Effector memory CD4-positive, alpha-beta T cell (primary cell): ENCODE measurements at places on chromosomes 7 and 10.

DNA sequence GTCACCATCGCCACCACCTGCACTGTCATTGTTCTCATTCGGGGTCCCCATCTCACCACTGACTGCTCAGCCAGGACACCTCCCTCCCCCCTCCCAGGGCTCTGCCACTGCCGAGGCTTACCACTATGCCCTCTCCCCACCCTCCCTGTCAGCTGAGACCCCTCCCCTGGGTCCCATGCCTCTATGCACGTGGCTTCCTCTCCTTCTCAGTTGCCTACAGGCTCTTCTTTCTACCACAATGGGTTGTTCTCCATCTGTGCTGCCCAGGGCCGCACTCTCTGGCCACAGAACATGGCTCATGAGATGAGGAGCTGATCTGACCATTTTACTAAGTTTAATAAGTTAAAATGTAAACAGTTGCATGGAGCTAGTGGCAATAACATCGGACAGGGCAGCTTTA, 16.1 kb upstream of the EN2 start:
- no peaks in the 10 kb centered on the region for H3K27me3 ChIP-seq
- no peak overlapping the region for H3K4me3 ChIP-seq
- H3K36me3 ChIP-seq: no peaks in the 10 kb centered on the region
- H3K27ac ChIP-seq: no peak overlapping the region

DNA sequence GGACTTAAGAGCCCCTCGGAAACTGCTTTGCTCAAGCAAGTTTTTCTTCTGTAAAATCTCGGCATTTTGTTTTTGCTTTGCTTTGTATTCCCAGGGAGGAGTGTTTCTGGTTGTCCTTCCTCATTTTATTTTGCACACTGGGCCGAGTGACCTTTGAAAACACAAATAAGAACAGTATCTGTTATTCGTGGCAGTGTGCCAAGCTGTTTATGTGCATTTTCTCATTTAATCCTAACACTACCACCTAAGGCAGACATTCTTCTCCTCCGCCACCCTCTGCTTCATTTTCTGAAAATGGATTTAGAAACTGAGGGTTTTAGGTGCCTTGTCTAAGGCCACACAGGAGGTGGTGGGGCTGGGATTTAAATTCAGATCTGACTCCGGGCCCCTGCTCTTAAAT, 218.5 kb downstream of the TCF7L2 start:
- no peaks in the 10 kb centered on the region for H3K27me3 ChIP-seq
- H3K4me1 ChIP-seq: no peaks in the 10 kb centered on the region
- no peak for DNase-seq
- H3K27ac ChIP-seq: no peak overlapping the region
- H3K4me3 ChIP-seq: no peak overlapping the region

DNA sequence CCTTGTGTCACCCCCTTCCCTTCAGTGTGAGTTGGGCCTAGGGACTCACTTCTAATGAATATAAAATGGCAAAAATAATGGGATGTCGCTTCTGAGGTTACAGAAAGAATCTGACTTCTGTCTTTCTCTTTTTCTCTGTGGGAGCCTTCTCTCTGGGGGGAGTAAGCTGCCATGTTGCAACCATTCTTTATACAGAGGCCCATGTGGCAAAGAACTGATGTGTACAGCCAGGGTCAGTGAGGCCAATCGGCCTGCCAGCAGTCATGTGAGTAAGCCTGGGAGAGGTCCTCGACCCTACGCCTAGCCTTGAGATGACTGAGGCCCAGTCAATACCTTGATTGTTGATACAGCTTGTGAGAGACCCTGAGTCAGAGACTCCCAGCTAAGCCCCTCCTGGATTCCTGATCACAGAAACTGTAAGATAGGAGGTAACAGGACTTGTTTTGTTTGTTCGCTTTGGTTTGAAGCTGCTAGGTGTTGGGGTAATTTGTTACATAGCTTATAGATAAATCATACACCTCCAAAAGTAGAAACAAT, 1.7 kb downstream of the TCAF1 start:
- DNase-seq: no peak
- no peaks in the 10 kb centered on the region for H3K27me3 ChIP-seq

DNA sequence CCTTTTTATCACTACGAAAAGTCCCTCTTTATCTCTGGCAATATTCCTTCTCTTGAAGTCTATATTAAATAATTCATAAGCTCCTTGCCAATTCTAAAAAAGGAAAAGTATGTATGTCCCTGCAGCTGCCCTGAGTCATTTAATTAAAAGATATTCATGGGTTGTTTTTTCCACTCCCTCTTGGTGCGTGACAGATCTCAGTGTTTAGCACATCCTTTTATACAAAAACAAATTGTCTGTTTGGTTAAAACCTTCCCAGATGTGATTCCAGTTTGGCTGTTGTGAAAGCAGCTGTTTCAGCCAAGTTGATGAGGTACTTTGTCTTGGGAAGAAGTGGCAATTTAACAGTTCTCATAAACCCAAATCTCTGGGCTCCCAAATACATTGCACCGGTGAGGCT, 33.8 kb upstream of the PRLHR start:
- DNase-seq: no peak
- no peaks in the 10 kb centered on the region for H3K4me1 ChIP-seq
- H3K4me3 ChIP-seq: no peak overlapping the region
- H3K27ac ChIP-seq: no peak overlapping the region
- H3K27me3 ChIP-seq: no peaks in the 10 kb centered on the region

GRCh38 chr7:101163279-101164070, 1.9 kb downstream of the VGF start:
- peaks cover 64% of the 10 kb centered on the region for H3K27me3 ChIP-seq
- H3K27ac ChIP-seq: no peak overlapping the region
- peaks cover 7% of the 10 kb centered on the region for H3K36me3 ChIP-seq
- peaks cover 39% of the 10 kb centered on the region for H3K4me1 ChIP-seq

DNA sequence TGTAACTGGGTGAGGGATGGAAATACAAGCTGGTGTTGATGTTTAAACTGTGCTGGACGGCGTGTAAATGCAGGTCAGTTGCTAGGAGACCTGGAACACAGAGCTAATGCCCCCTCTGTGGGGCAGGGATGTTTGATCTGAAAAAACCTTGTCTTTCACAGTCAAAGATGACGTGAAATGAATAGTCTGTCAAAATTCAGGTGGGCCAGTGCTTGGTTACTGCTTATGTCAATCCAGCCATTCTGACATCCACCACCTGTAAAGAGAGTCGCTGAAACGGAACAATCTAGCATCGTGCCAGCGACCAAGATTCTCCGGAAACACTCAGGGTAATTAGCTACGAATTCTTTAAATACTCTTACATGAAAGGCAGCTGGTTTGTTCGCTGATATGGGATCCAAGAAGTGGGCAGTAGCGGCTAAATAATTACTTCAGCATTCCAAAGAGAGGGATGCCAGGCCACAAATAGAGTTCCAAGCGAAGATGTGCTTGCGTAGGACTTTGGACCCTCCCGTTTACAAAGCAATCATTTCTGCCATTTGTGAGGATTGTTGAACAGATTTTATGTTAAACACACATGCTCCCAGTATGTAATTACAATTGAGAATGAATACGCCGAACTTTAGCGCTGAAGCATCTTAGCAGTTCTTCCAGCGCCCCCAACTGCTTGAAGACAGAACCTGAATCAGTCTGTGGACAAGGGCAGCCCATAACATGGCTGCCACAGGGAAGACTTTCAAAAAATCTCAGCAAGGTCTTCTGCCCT, 7.3 kb upstream of the ASB4 start:
- H3K36me3 ChIP-seq: no peaks in the 10 kb centered on the region
- no peak overlapping the region for H3K27ac ChIP-seq

DNA sequence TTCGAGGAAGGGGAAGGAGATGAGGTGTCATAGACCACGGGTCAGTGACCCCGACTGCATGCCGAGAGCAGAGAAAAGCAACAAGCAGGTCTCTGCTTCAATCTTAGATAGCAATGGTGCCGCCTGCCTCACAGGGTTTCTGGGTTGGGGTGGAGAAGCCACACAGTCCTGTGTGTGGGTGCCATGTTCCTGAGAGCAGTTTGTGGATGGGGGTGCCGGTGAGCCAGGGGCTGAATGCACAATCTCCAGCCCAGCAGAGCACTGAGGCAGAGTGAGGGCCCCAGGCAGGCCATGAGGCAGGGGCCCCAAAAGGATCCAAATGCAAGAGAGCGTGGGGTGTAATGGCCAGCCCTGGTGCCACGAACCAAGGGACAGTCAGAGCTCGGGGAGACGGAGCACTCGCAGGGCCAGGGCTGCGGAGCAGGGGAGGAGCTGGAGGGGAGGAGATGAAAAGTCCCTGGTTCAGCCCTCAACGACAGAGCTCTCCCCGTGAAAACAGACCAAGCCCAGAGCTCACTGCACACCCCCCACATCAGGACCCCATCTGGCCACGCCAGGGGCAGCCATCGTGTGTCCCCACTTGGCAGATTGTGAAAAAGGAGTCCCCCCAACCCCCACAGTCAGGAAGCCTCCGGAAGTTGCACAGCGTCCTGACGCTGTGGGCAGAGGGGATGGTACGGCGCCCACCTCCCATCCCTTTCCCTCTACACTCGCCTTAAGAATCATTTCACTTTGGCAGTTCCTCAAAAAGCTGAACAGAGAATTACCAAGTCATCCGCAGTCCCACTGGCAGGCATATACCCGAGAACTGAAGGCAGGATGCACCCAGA, 19.9 kb downstream of the WDR86 start:
- H3K4me1 ChIP-seq: no peaks in the 10 kb centered on the region
- no peaks in the 10 kb centered on the region for H3K36me3 ChIP-seq
- no peaks in the 10 kb centered on the region for H3K27me3 ChIP-seq
- H3K27ac ChIP-seq: no peak overlapping the region

GRCh38 chr7:155756322-155756721, 55.9 kb downstream of the SHH start:
- no peak overlapping the region for H3K27ac ChIP-seq
- H3K36me3 ChIP-seq: peaks cover 21% of the 10 kb centered on the region
- H3K27me3 ChIP-seq: no peaks in the 10 kb centered on the region
- no peaks in the 10 kb centered on the region for H3K4me1 ChIP-seq
- DNase-seq: no peak

DNA sequence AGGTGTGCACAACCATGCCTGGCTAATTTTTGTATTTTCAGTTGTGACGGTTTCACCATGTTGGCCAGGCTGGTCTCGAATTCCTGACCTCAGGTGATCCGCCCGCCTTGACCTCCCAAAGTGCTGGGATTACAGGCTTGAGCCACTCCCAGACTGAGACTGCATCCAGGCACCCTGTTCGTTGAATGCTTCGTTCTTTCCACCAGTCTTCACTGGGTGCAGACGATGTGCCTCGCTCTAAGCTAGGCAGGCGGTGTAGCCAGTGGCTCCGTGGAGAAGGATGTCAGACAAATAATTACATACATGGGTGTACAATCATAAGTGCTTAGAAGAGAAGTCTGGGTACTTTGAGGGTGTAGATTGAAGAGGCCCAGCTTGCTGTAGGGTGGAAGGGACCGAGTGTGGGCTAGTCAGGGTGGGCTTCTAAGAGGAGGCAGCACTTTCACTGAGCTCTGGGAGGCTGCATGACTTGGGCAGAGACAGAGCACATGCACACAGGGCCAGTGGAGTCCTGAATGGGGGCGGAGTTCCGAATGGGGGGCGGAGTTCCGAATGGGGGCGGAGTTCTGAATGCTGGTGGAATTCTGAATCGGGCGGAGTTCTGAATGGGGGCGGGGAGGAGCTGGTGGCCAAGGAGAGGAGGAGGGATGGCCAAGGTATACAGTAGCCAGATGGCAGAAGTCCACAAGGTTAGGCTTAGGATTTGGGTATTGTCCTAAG, 74.3 kb downstream of the COL26A1 start:
- H3K4me1 ChIP-seq: no peaks in the 10 kb centered on the region
- no peak overlapping the region for H3K4me3 ChIP-seq
- no peak for DNase-seq
- H3K36me3 ChIP-seq: no peaks in the 10 kb centered on the region

DNA sequence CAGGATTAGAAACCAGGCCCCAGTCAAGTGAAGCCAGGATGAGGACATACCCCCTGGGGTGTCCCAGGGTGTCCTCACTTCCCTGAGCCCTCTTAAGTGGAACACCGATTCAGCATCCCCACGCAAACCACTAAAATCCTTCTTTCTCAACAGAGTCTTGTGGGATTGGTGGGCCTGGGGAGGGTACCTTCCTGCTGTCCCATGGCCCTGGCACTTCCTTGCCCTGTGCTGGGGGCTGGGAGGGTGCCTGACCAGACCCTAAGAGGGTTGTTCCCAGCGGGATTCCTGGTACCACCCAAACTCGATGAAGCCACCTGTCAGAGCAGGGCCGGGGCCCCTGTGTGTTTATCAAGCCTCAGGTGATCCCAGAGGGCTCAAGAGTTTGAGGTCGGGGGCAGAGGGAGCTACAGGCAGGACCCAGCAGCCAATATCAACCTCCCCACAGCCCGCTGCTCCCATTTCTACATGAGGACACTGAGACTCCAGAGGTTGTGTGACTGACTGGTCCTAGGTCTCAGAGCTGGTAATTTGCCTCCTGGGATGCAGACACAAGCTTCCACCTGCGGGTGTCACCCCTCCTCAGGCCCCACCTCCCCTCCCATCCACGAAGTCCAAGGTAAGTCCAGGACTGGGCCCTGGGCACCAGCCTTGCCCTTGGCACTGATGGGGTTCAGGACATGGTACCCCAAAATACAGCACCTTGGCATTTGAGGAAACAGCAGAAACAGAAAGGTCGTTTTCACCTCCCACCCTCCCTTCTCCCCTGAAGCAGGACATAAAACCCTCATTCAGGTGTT, 31.4 kb downstream of the OAT start:
- DNase-seq: no peak
- H3K27me3 ChIP-seq: no peaks in the 10 kb centered on the region
- no peak overlapping the region for H3K27ac ChIP-seq
- no peak overlapping the region for H3K4me3 ChIP-seq

GRCh38 chr7:5550831-5551230, 127.2 kb upstream of the TNRC18 start:
- no peaks in the 10 kb centered on the region for H3K36me3 ChIP-seq
- H3K27ac ChIP-seq: no peak overlapping the region
- H3K4me1 ChIP-seq: peaks cover 16% of the 10 kb centered on the region
- no peaks in the 10 kb centered on the region for H3K27me3 ChIP-seq

- no peak for DNase-seq
- H3K4me3 ChIP-seq: no peak overlapping the region
- H3K27me3 ChIP-seq: no peaks in the 10 kb centered on the region
- H3K4me1 ChIP-seq: no peaks in the 10 kb centered on the region
Observed at GRCh38 chr10:114379631-114380041, 24.7 kb downstream of the AFAP1L2 start.

DNA sequence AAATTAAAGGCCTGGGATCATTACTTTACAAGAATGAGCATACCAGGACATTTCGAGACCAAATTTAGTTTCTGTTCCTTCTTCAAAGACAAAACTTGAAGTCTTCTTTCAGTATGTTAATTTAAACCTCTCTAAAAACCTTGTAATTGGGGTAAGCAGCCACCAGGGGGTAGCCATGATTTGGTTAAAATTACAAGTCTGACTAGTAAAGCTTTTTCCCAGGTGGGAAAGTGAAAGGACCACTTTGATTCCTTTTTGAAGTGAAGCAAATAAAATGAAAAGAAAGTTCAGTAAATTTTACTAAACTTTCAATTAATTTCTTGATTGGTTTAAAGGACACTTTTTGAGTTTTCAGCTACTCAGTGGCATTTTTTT, 294.3 kb downstream of the BBS9 start:
- H3K36me3 ChIP-seq: no peaks in the 10 kb centered on the region
- no peak for DNase-seq

DNA sequence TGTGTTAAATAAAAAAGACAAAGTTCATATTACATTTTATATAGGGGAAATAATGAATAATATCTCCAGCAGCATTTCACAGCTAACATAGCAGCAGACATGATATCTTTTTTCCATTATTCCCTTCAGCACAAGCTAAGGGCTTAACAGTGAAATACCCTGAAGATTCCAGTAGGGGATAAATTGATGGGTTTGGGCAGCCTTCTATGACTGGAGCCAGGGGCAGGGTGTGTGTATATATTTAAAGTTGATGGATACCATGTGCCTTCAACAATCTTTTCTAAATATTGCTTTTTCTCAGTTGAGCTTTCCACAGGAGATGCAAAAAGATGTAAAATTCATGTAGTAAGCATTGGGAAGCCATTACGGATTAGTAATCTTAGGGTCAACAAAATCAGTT, 151.2 kb downstream of the MAGI2 start:
- no peak overlapping the region for H3K27ac ChIP-seq
- no peaks in the 10 kb centered on the region for H3K4me1 ChIP-seq
- no peaks in the 10 kb centered on the region for H3K36me3 ChIP-seq
- DNase-seq: no peak
- H3K4me3 ChIP-seq: no peak overlapping the region
